NCI-H1105 (cell line): ENCODE measurements at places on chromosomes 3 and 15.

GRCh38 chr3:197833930-197834715 is 43.1 kb downstream of the LRCH3 start:
- no peak for DNase-seq

GRCh38 chr3:138336454-138336999 is 6.9 kb upstream of the NME9 start:
- DNase-seq: no peak

DNA sequence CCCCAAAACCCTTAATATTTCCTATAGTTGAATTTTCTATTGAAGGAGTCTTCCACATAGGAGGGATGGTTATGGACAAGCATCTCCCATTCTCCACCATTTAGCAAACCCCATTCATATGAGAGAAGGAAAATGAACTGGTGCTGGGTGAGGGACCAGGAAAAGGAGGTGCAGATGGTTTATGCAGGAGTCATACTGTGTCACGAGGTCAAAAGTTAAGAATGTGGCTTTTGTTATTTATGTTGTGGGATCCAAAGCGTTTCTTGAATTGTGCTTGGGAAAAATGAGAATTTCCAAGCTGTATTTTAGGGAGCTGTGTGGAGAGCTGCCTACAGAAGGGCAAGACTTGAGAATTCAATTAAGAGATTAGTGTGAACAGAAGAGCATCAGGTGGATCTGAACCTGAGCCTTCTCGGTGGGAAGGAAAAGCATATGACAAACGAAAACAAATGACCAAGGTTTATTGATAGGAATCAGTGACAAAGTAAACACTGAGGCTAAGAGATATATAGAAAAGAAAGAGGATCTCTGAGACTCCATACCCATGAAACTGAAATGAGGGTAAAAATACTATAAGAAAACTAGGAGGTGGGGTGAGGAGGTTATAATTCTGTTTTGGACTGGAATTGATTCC is 473.3 kb upstream of the NR2F2 start:
- DNase-seq: no peak

DNA sequence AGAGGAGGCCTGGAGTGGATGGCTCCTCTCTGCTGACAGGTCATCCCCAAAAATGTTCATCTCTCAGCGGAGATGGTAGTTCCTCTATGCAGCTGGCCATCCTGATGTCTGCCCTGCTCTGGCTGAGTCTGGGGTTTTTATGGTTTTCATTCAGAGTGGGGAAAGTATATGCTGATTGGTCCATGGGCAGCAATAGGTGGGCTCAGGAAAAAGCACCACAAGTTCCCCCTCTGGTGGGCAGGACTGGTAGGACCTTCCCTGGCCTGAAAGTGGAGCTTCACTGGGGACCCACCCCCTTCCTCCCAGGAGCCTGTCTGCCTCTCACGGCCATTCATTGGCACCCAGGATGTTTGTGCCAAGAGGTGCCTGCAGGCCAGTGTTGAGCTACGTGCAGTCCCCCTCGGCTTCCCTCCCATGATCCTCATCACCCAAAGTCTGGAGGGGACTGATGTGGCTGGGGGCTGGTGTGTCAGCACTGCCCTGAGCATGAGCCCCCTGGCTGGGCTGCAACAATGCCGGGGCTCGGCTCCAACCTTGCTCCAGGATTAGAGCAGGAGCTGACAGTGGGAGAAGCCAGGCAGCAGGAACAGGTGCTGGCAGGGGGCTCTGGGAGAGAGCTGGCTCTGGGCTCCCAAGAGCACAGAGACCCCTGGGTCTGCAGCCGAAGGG is 13.1 kb upstream of the BLOC1S6 start:
- DNase-seq: no peak

- no peak for DNase-seq
Observed at GRCh38 chr3:10779293-10779805, 36.7 kb upstream of the SLC6A11 start.

DNA sequence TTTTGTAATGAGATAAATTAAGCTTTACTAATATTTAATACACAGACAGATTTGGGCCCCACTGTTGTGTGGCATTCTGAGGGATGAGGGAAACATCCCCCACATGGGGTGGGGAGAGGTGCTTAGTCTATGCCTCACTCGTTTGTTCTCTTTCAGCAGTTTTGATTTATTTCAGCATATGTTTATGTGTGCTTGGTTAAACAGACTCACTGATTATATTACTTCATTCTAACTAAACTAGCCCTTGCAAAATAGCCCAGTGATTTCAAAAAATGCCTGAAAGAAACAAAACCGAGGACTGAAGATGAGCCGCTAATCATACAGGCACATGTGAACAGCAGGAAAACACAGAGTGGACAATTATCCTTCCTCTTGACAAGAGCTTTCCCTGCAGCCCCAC is 27.2 kb downstream of the TNFAIP8L3 start:
- no peak for DNase-seq

DNA sequence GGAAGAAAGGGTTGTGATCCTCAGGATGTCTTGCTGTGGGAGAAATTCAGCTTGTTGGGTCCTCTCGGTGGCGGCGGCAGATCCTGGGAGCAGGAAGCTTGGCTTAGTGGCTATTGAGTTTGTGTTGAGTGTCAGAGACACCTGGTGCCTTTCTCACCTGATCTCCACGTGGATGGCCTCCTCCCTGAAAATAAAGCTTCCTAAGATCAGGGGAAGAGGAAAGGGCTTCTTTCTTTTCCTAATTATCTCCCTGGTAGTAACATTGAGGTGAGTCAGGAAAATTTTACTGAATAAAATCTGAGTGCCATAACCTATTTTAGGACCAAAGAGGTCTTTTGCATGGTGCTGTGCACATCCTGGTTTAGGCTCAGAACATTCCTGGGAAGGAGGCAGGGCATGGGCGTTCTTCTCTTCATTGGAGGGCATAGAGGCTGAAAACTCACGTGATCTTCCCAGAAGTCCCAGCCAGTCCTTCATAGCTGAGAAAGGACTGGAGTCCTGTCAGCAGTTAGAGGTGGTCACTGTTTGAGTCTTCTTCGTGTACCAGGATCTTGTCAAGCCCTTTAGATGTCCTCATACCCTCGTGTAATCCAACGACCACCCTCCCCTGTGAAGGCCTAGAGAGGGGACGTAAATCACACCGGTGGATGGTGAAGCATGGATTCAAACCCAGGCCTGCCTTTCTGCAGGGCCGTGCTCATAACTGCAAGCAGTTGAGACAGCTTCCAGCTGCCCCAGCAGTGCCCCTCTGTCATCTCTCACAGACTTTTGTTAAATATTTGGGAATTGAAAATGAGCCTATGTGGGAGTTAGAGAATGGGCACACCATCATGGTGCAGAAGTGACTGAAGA is 1.1 kb downstream of the CMTM8 start:
- DNase-seq: peak; percentile 6

DNA sequence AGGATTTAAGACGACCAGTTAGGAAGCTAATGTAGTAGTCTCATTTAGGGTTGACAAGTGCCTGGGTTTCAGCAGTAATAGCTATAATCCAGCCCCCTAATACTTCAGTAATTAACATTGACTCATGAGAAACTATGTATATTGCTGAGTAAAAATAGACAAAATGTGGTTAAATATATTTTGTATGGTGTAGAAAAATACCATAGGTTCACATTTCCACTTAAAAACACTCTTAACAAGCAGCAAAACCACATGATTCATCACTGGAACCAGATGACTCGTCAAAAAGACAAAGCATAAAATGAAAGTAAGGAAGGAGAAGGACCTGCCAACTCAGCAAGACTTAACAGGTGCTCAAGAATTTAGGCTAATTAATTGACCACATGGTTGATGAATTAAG is 288.9 kb downstream of the EFHB start:
- DNase-seq: no peak
